CD4-positive, alpha-beta memory T cell (primary cell): ENCODE measurements at places on chromosomes 6 and 20. TPM values are rescaled to one million over a fixed set of nuclear protein-coding genes. Genes with fewer than 3 reads are reported as not detected.

GRCh38 chr6:40077315-40077714 is 143.1 kb upstream of the MOCS1 start:
- no peak overlapping the region for H3K27ac ChIP-seq
- H3K27me3 ChIP-seq: no peaks in the 10 kb centered on the region
- H3K36me3 ChIP-seq: no peaks in the 10 kb centered on the region
- no peaks in the 10 kb centered on the region for H3K4me1 ChIP-seq
- H3K4me3 ChIP-seq: no peak overlapping the region
- DNase-seq: no peak

- H3K36me3 ChIP-seq: no peaks in the 10 kb centered on the region
- H3K4me3 ChIP-seq: no peak overlapping the region
- no peak overlapping the region for H3K27ac ChIP-seq
- no peak for DNase-seq
Observed at GRCh38 chr6:75815756-75816155, 66.7 kb downstream of the MYO6 start.

DNA sequence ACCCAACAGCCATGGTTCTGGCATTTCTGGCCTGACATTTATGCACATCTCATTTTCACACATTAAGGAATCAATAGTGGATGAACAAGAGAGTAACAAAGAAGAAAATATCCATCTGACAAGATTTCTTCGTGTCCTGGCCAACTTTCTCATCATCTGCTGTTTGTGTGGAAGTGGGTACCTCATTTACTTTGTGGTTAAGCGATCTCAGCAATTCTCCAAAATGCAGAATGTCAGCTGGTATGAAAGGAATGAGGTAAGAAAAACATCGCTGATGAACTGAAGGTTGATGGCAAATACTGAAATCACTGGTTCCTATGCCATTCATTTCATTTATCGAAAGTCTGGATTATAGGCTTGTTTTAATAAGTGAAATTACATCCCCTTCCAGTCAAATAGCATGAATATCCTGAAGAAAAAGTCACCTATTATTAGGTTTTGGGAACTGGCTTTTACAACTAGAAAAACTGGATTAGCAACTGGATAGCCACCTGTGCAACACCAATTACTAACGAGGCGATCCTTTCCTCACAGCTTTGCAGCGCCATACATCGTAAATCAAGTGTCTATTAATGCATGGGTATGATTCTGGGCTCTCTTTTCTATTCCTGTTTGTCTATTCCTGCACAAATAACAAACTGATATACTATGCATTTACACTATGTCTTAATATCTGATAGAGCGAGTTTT is 50.2 kb upstream of the NOP56 start:
- no peaks in the 10 kb centered on the region for H3K36me3 ChIP-seq
- no peak overlapping the region for H3K4me3 ChIP-seq
- no peaks in the 10 kb centered on the region for H3K27me3 ChIP-seq
- no peak for DNase-seq

DNA sequence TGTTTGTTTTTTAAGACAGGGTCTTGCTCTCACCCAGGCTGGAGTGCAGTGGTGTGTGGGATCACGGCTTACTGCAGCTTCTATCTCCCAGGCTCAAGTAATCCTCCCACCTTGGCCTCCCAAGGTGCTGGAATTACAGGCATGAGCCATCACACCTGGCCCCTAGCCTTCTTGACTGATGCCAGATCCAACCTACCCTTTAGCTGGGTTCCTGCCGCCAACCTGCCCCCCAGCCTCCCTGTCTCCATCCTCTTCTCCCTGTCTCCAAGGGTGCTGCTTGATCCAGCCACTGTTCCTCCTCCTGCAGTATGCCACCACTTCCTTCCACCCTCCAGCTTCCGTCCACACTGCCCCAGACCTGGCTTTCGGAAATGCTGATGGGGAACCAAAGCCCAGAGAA is 3.2 kb upstream of the C20orf144 start:
- H3K27me3 ChIP-seq: no peaks in the 10 kb centered on the region
- H3K27ac ChIP-seq: no peak overlapping the region
- DNase-seq: no peak
- peaks cover 14% of the 10 kb centered on the region for H3K4me1 ChIP-seq
- no peak overlapping the region for H3K4me3 ChIP-seq

MRPS18A gene
- 86.1 TPM for polyA plus RNA-seq

OTOR gene
- polyA plus RNA-seq: not detected

GRCh38 chr6:18183766-18184165 is 28.5 kb downstream of the KDM1B start:
- no peak overlapping the region for H3K4me3 ChIP-seq
- H3K36me3 ChIP-seq: no peaks in the 10 kb centered on the region
- no peak overlapping the region for H3K27ac ChIP-seq
- H3K4me1 ChIP-seq: no peaks in the 10 kb centered on the region

NHLRC1 gene
- 1.7 TPM for polyA plus RNA-seq

DNA sequence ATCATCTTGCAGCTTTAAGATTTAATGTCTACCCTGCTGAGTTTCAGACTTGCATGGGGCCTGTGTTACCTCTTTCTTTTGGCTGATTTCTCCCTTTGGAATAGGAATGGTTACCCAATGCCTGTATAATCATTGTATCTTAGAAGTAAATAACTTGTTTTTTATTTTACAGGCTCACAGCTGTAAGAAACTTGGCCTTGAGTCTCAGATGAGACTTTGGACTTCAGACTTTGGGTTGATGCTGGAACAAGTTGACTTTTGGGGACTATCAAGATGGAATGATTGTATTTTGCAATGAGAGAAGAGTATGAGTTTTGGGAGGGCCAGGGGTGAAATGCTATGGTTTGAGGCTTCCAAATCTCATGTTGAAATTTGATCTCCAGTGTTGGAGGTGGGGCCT is 34.9 kb upstream of the CAP2 start:
- no peaks in the 10 kb centered on the region for H3K4me1 ChIP-seq
- no peaks in the 10 kb centered on the region for H3K36me3 ChIP-seq
- DNase-seq: no peak

MARCKS gene
- not detected for polyA plus RNA-seq

DNA sequence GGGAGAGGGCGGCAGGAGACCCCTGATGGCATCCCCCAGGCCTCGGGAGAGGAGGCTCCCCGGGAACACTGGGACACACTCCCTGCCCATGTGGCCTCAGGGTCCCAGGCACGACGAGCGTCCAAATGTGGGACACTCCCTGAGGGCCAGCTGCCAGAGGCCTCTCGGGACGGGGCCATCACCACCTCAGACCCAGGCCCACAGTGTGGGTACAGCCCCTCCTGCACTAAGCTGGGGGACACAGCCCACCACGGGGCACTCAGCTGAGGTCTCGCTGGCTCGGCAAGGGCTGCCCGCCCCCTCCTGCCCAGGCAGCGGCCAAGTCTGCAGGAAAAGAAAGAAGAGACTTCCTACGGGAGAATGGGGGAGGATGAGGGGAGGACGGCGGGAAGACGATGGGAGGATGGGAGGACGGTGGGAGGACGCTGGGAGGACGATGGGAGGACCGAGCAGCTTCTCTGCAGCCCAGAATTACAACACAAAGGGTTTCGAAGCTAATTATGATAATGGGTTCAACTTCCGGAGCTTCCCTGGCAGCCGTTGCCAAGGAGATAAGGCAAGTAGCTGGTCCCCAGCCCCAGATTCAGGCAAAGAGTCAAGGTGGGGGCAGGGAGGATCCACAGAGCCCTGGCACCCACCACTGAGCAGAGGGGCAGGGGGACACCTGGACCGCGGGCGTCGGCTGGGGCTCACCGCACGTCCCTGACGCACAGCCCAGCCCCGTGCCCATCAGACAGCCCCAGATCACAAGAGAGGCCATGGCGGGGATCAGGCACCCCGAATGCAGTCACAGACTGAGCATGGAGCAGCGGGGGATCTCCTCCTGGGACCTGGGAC is 17.5 kb downstream of the KCNQ2 start:
- H3K27ac ChIP-seq: no peak overlapping the region
- H3K4me1 ChIP-seq: no peaks in the 10 kb centered on the region
- no peak overlapping the region for H3K4me3 ChIP-seq

GRCh38 chr20:17828598-17829144 is 128.9 kb downstream of the BANF2 start:
- no peaks in the 10 kb centered on the region for H3K27me3 ChIP-seq
- H3K36me3 ChIP-seq: no peaks in the 10 kb centered on the region
- H3K4me3 ChIP-seq: no peak overlapping the region

- no peak overlapping the region for H3K27ac ChIP-seq
- no peaks in the 10 kb centered on the region for H3K36me3 ChIP-seq
- H3K27me3 ChIP-seq: no peaks in the 10 kb centered on the region
- no peak overlapping the region for H3K4me3 ChIP-seq
- DNase-seq: no peak
Observed at GRCh38 chr6:112690497-112691202, 343.5 kb downstream of the RFPL4B start.
